ENCODE measurements at places on chromosomes 11 and 22.

GRCh38 chr11:131811383-131811782 lies 441.0 kb downstream of the NTM start:
- no peak for DNase-seq

DNA sequence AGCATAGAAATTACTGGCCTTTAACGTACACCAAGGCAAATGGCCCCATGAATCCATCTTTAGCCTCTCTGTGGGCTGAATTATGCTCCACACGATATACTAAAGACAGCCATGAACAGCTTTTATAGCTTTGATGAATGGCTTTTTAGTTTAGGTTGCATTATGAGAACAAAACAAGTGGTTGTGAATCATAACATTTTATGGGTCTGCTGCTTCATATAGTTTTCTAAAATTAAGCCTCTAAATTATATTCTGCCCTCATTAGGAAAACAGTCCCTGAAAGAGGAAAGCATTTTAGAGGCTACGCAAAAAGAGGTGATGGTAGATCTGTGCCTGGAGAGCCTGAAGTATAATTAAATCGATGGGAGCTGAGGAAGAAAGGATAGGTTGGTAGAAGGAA lies 221.3 kb downstream of the CADM1 start:
- no peak for DNase-seq

- DNase-seq = no peak
Observed at GRCh38 chr11:58390551-58391063, 16.1 kb downstream of the OR5B3 start.

DNA sequence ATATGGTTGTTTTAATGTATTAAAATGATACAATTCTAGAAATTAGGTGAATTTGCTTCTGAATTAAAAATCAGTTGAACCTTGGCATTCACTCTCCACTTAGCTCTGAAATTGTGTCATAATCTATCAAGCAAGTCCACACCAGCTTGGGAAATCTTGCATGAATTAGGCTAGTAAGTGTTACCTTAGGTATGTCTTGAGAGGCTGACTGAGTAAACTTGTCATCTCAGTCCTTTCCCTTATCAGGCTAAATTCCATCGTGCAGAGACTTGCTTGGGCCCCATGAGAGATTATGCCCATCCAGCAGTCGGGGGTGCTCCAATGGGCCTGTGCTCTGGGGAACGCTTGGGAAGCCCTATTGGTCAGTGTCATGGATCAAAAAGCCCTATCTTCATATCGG lies 33.9 kb upstream of the ST14 start:
- no peak for DNase-seq

- no peak for DNase-seq
Observed at GRCh38 chr22:24236656-24237055, 8.2 kb downstream of the GGT5 start.

DNA sequence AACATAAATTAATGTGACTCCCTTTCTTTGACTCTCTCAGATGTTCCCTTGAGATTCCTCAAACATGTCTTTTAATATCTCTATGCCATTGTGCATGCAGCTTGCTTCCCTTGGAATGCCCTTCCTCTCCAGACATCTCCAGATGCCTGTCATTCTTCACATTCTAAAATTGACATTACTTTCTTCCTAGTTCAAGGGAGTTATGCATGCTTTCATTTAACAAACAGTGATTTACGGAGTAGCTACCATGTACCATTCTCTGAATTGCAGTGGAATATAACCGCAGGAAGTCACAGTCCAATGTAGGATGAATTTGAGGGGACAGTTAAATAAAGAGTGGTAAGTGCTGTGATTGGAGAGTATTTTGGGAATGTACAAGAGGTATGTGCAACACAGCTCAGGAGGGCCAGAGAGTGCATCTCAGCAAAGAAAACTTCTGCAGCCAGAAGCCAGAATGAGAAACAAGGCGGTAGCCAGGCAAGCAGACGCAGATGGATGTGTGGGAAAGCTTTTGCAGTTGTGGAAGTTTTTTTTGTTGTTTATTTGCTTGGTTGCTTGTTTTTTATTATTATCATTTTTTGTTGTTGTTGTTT lies 18.7 kb downstream of the MMP10 start:
- DNase-seq = no peak

DNA sequence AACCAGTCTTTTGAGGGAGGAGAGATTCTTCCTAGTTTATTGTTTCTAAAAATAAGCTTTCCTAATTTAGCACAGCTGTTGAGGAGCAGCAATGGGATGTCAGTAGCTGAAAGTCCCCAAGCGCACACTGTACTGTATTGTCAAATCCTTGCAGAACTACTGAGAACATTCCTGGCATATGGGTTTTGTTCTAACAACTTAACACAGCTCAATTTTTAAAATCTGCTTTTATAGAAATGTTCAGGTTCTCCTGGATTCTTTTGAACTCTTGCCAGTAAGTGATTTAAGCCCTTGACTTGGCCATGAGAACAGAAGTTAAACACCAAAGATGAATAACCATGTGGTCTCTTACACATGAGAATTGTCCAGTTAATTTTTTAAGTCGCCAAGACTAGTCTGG lies 218.6 kb downstream of the FAT3 start:
- DNase-seq = no peak

- no peak for DNase-seq
Observed at GRCh38 chr11:60634126-60634525, 65.3 kb upstream of the MS4A8 start.

DNA sequence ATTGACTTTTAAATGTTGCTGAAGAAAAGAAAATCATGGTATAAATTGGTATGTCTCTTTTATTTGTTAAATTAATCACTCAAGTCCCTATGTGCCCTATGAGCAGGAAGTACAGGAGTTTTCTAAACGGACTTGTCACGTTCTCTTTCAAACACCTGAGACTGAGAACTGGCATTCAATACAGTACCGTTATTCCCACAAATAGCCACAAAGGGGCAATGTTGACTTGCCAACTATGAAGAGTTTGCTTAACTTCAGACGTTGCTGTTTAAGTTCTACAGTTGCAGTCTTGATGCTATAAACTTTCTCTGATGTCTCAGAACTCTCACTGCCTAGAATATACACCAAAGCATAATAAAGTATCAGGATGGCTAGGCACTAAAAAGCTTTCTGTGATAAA lies 7.6 kb downstream of the OR56A1 start:
- no peak for DNase-seq

DNA sequence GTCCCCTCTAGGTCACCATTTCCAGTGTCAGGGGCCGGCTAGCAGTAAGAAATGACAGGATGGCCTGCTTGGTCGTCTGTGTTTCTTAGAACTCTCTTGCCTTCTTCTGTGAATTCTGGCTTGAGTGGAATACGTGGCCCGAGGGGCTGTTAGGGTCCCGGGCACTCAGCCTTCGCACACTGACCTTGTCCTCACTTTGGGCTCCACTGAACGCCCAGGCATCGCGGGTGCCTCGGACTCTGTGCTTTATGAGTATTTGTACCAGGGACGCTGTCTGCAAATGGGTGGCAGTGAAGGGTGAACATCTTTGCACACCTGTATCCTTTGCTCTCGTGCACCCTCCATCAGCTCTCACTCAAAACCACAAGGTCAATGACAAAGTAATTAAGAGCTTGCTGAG lies 123.4 kb upstream of the ANO1 start:
- no peak for DNase-seq

- DNase-seq = no peak
Observed at GRCh38 chr22:30607939-30608338, 965 bp downstream of the TCN2 start.

DNA sequence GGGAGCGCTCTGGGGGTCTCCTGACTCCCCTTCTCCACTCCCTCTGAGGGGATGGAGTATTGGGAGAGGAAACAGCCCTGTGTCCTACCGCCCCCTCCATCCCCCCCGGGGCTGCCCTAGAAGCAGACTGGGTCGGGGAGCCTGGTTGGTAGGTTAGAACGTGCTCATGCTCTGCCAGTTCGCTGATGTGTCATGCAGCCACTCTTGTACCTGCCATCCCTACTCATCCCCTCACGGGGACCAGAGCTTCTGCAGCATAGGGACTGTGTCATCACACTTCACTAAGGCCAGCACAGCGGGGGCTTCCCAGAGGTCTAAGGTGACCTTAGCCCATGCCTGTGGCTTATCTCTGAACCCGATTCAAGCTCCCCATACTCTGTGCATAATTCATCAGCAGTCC lies 4.7 kb downstream of the KCNJ1 start:
- DNase-seq = no peak

- no peak for DNase-seq
Observed at GRCh38 chr22:33883561-33883960, 36.7 kb downstream of the LARGE1 start.

GRCh38 chr11:13278609-13279486 lies 1.3 kb downstream of the BMAL1 start:
- DNase-seq = no peak

DNA sequence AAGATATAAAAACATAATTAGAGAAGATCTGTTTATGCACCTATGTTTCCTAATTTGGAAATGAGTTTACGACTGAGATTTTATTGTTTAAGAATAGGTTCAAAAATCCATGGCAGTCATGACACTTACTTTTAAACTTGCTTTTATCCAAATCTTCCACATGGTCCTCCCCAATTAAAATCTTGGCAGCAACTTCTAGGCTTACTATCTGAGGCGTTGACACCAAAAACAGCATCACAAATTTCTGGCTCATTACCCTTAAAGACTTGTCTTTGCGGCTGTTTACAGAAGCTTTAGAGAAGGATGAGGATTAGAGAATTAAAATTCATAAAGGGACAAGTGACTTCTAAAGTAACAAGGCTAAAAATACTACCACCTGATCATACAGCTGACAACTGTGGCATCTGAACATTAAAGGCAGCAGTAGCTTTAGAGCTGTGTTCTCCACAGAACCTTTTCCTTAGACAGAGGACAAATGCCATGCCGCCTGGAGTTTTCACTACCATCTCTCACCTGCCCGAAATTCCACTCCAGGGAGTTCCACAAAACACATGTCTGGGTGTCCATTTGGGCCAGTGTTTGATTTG lies 6.4 kb downstream of the E2F8 start:
- no peak for DNase-seq

DNA sequence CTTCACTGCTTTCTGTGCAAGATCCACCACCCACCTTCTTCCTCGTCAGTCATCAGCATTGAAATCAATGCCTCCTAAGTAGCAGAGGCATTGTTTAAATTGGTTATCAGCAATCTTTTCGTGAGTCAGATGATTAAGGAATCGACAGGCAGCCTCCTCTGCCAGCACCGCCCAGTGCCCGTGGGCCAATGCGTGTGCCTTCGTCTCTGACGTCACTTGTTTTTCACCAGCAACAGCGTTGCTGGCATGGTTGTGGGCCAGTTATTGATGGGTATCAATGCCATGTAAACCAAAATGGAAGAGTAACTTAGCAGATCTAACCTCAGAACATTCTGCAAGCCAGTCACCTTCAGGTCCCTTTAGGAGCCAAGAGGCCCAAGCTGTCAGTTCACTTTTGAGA lies 69.6 kb downstream of the BARX2 start:
- no peak for DNase-seq

DNA sequence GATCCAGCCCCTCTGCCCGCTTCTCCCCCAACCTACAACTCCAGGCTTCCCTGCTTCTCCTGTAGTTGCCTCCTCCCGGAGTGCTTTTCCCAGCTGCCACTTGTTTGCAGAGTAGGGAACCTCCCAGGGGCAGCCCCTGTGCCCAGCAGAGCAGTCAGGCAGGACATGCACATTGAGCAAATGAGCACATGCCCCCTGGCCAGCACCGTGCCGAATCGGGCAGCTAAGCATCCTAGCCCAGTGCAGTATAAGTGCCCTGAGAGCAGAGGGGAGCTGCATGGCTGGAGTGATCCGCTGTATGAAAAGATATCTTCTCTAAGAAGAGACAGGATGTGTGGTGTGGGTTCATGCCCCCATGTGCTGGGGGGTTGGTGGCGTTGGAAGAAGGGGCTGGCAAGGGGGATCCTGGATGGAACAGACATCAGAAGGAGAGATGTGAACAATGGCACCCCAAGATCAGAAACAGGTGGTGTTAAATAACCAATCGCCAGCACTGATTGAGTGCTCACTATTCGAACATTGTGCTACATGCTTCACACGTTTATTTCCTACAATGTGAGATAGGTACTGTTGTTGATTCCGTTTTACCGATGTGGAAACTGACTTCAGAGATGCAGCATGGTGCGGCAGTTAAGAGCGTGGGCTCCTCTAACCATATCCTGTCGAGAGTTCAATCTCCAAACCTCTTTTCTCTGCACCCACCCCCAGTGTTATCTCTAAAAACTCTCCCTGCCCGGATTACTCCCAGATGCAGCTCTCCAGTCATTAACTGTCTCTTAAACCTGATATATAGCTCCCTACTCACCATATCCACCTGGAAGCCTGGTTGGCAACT lies 1.2 kb downstream of the AIP start:
- no peak for DNase-seq

DNA sequence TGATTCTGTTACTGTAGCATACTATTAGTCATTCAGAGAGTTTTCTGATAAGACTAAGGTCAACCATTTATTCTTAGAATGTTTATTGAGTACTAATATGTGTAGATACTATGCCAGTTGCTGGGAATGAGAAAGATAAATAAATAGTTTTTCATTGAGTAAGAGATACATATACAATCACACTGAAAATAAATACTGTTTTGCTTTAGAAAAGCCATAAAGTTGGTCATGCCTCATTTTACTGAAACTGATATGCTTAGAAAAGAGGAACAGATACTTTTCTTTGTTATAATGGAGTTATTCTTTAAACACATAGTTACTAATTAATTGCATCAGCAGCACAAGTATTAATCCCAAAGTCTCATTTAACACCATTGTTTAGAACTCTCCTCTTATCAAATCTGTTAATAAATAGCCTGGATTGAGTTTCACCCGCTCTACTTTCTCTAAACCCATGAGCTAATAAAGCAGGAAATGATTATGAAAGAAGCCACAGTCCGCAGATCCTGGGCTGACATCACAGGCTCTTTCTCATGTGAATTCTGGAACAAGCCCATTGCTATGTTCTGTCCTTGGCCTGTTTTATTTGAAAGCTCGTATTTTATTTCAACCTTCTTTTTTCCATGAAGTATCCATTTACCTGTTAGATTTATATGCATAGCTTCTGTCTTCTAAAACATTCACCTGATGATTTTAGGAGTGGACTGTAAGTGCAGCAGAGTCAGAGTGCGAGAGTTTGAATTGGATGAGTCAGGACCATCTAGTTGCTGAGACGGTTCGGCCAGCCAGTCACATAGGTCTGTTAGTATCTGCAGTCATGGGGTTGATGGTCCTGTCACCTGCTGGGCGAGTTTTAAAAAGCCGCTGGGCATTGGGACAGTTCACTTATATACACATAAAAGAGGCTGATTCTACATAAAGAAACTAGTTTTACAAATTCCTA lies 35.5 kb downstream of the PIWIL4 start:
- peak; percentile 81 for DNase-seq

DNA sequence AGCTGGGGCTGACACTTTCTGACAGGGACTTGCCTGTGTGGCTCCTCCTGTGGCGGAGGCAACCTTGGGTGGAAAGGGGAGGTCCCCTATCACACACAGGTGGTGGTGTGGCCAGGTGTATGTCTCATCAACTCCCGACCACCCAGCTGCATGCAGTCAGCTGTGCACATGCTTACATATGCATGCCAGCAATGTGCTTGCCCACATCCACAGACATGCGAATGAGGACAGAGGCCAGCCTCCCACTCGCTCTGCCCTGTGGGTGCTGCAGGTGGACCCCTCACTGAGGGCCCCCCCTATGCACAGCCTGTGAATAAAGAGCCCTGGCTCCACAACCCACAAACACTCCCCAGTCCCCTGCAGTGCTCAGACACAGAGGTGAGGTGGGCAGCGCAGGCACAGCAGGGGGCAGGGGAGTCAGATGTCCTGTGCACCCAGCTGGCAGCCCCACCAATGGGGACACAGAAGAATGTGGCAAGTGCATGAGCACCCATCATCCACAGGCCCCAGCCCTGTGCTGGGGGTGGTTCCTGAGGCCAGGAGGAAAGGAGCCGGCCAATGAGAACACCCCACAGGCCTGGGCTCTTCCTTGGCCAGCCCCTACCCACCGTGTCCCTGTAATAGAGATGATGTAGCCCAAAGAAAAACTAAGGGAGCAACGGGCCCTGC lies 9.5 kb downstream of the GNB1L start:
- DNase-seq = no peak
